ENCODE measurements at places on chromosomes 11 and 22.

DNA sequence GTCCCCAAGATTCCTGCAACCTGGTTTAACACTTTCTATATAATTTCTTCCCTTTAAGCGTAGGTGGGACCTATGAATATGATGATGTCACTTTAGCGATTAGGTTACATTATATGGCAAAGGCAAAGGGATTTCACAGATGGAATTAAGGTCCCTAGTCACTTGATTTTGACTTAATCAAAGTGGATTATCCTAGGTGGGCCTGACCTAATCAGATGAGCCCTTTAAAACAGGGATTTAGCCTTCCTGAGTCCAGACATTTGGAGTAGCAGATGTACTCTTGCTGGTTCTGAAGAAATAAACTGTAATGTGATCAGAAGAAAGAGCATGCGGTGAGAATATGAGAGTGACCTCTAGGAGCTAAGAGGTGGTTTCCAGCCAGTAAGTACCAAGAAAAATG lies 67.8 kb upstream of the LIN7C start:
- ATAC-seq = no peak

DNA sequence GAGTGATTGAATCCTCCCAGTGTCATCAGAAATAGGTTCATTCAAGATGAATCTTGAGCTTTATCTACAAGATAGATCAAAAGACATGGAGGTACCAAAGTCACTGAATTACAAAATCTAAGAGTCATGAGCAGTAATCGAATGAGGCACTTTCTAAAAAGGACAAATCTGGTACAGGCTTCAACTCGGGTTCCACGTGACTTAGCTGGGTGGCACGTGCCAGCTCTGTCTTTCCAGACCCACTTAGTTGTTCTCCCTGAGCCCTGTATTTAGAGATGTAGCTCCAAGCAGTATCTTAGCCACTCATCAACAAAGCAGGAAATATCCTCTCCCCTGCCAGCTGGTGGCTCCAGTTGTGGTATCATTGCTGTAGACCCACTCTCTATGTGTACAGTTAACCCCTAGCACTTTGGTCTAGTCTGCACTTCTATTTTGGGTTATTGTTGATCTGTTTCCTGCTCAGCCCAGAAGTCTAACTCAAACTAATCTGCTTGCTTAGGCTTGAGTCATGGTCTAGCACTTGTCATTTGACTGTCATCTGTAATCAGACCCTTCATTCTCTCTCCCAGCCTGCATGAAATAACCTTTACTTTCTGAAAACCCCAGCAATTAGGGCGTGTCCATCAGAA lies 528.7 kb downstream of the ETS1 start:
- ATAC-seq = no peak

- ATAC-seq = no peak
Observed at GRCh38 chr11:134402910-134403309, 9.1 kb downstream of the B3GAT1 start.

GRCh38 chr11:75635066-75635862 lies 33.6 kb downstream of the MAP6 start:
- ATAC-seq = no peak

- ATAC-seq = no peak
Observed at GRCh38 chr11:130049328-130049771, 20.3 kb upstream of the APLP2 start.

- peak; percentile 84 for ATAC-seq
Observed at GRCh38 chr11:18721561-18722292, 4.3 kb downstream of the IGSF22 start.

GRCh38 chr11:16261836-16262644 lies 94.3 kb downstream of the SOX6 start:
- no peak for ATAC-seq

Data from motor neuron (in vitro differentiated cells).